ENCODE measurements at places on chromosomes 5 and 9. TPM values are rescaled to one million over a fixed set of nuclear protein-coding genes. Genes with fewer than 3 reads are reported as not detected.

DNA sequence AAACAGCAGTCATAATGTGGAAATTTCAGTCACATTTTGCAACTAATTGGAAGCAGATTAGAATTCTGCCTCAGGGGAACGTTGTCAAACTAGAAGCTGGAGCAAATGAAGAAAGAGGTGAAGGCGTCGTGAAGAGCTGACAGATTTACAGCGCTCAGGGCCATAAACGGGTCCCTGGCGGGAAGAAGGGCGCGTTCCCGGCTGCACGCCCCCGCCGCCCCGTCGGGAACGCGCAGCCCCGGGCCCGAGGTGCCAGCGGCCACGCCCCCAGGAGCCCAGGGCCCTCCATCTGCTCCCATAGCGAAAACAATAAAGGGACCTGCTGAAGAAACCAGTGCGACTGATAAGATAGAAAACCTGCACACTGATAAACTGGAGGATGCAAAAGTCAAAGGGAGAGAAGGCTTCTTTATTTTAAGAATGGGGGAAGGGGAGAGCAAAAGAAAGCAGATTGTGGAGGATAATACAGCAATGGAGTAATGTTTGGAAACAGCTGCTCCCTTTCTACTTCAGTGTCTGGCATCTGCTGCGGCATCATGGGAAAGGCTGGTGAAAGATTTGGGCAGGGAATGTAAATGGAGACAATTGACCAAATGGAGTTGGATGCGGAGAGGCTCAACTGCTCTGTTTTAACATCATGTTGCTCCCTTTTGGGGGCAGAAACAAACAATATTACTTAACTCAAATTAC, 11.1 kb downstream of the ZNF608 start:
- DNase-seq = no peak

GABBR2 gene
- 0.49 TPM for total RNA-seq

DNA sequence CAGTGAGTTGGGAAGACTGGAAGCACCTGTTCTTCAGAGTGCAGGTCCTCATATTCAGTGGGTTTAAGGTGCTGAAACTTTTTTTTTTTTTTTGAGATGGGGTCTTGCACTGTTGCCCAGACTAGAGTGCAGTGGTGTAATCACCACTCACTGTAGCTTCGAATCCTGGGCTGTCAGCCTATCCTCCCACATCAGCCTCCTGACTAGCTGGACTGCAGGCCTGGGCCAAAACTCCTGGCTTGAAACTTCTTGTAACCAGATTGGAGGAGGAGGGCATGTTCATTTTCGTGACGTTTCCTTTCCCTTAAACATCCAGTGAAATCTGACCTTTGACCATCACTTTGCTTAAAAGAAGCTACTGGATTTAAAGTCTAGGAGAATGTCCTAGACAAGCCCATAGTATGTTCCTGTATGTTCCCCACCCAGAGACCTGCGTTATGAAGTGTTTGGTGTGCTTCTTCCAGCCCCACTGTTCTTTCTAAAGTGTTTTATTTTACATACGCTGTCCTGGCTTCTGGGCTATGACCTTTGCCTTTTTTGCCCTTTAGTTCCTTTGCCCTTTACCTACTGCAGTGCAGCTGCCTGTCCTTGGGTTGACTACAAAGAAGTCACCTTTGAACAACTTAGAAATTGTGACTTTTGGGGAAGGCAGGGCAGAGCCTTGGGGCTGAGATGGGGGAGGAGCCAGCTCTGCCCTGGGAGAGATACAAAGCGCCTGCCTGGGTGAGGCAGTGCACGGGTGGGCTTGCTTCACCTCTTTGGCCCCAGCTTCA, 18.4 kb downstream of the TENT4A start:
- DNase-seq = no peak

GRCh38 chr5:1827886-1828397, 26.7 kb downstream of the NDUFS6 start:
- DNase-seq = no peak

DNA sequence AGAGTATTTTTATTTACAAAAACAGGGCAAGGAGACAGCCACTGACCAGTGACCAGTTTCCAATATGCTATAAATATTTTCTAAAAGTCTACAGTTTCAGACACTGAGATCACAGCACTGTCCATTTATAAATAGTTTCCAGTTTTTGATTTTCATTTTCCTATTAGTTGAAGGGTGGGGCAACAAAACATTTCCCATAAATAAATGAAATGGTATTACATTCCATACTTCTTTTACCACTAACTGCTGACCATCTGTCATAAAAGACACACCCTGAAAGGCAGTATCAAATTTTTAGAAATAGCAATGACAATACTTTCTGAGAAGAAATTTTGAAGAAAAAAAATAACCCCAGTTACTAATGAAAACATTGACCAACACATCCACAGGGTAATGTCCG, 126.7 kb downstream of the ARSB start:
- DNase-seq = no peak

- DNase-seq = no peak
Measured at GRCh38 chr9:23662320-23662719, 163.7 kb downstream of the ELAVL2 start.

DNA sequence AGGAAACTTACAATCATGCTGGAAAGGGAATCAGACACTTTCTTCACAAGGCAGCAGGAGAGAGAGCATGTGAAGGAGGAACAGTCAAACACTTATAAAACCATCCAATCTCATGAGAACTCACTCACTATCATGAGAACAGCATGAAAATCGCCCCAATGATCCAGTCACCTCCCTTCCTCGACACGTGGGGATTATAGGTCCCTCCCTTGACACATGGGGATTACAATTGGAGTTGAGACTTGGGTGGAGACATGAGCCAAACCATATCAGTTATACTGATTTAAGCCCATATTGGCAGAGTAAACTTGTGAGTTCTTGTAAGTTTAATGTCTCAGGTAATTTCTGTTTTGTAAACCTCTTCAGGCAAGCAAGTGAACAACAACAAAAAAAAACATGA, 70.8 kb downstream of the ERAP1 start:
- no peak for DNase-seq

- DNase-seq = no peak
Measured at GRCh38 chr9:93156475-93157008, 22.5 kb upstream of the NINJ1 start.

GRCh38 chr5:171926311-171926710, 80.1 kb downstream of the FBXW11 start:
- DNase-seq = no peak

SOWAHA gene
- total RNA-seq = 2.5 TPM

DNA sequence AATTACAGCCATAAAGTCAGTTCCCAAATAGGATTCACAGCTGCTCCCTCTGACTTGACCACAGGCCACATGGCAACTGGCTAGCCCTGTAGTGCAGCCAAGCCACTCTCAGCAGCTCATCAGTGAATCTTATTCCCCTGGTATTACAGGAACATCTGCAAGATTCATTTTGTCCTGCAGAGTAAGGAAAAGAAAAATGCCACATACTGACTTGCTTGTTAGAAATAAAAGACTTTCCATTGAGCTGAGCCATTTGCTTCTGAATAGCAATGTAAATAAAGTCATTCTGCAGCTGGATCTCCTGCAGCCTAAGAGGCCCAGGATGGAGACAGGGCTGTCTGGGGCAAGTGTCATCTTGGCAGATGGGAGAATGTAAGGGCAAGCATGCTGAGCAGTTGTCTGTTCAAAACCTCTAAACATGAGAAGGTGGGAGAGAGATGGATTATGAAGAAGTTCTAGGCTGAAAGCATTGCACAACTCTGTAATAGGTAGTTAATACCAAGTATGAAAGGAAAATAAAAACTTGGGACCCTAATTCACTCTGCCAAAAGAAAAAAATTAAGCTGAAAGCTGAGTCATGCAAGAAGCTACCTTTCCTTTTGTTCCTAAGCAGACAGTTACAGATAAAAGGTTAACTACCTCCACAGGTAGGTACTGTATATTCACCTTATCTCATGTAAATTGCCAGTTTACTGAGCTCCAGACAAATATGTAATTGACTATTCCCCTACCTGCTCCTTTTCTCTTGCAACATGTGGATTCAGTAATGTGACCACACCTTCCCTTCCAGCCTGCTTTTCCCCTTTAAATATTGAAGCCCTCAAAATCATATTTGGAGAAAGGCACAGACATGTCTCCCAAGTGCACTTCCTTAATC, 244.4 kb upstream of the RAI14 start:
- peak; percentile 67 for DNase-seq

DNA sequence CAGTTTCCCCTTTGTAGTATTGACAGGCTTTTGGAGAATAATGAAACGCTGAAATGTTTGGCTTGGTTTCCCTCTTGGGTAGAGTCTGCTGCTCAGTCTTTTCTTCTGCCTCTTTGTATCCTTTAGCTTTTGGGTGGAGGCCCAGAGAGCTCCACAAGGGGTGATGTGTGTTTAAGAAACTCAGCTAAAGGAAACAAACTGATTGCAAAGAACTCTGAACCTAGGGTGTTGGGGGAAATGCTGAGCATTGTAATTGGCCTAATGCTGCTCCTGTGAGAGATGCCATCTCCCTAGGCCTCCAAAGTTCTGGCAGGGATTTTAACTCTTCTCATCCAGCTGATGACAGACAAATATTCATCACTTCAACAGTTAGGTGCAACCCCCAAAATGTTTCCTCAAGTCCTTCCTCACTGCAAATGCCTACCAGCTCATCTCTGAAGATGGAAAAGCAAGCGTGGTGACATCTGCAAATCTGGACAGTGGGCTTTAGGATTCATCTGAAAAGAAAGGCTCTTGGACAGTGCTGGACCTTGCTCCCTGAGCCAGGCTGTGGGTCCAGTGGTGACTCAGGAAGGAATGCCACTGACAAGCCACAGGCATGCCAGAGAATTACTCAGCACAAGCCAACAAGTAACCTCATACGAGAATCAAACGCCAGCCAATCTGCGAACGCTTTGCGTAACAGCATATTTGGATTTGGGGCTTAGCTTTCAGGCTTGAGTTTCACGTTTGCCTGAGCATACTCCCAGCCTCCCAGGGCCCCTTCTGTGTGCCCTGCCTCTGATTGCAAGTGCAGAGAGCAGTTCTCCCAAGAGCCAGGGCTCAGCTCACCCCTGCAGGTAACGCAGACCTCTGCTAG, 30.5 kb upstream of the ZSWIM6 start:
- DNase-seq = no peak

GRCh38 chr5:101364469-101364868, 461.4 kb upstream of the ST8SIA4 start:
- no peak for DNase-seq

DNA sequence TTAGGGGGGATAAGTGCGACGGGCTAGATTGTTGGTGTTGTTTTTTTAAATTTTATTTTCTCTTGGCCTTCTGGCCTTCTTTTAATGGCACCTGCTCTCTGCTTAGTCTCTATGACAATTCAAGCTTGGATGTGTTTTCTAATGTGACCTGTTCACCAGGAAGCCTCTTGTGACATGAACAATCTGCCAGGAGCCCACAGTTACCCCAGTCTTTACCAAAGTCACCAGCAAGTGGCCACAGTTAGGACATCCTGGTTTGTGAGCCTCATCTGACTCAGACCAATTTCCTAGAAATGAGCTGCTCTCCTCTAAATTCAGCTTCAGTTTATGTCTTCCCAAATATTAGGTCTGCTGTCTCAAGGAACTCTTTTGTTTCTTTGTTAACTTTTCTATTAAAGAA, 135.8 kb downstream of the TLE4 start:
- DNase-seq = no peak

SOHLH1 gene
- not detected for total RNA-seq

DNA sequence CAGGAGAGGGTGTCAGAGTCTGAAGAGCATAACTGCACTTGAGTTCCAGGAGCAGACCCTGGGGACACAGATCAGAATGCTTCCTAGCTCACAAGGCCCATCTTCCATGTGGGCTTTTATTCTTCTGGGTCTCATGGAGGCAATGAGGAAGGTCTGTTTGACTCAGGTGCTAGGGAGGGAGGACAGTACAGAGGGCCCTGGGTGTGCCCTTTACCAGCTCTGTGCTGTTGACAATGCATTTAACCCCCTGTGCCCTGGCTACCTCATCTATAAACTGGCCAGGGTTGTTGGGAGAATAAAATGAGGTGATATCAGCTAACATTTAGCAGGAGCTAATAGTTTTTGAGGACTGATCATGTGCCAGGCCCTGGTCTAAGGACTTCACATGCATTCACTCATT, 318.0 kb downstream of the DMAC1 start:
- no peak for DNase-seq

- DNase-seq = no peak
Measured at GRCh38 chr5:1820926-1821325, 19.7 kb downstream of the NDUFS6 start.

SLC34A1 gene
- total RNA-seq = not detected

GRCh38 chr5:16618138-16618897, 1.5 kb upstream of the RETREG1 start:
- no peak for DNase-seq

DNA sequence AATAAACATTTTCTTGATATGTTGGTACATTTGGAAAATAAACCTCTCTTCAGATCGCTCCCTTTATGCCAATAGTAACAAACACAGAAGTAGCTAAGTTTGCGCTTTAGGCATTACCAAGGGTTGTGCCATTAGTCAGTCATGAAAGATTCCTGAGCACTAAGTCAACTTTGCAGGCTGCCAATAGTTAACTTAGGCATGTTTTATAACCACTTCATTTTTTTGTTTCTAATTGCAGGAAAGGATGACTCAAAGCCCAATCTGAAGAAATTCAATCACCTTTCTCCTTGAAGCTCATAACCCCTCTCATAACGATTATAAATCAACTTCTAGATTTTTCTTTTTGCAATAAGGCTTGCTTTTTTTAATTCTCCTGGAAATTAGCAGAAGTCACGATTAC, 517.0 kb downstream of the AGTPBP1 start:
- DNase-seq = no peak

DNA sequence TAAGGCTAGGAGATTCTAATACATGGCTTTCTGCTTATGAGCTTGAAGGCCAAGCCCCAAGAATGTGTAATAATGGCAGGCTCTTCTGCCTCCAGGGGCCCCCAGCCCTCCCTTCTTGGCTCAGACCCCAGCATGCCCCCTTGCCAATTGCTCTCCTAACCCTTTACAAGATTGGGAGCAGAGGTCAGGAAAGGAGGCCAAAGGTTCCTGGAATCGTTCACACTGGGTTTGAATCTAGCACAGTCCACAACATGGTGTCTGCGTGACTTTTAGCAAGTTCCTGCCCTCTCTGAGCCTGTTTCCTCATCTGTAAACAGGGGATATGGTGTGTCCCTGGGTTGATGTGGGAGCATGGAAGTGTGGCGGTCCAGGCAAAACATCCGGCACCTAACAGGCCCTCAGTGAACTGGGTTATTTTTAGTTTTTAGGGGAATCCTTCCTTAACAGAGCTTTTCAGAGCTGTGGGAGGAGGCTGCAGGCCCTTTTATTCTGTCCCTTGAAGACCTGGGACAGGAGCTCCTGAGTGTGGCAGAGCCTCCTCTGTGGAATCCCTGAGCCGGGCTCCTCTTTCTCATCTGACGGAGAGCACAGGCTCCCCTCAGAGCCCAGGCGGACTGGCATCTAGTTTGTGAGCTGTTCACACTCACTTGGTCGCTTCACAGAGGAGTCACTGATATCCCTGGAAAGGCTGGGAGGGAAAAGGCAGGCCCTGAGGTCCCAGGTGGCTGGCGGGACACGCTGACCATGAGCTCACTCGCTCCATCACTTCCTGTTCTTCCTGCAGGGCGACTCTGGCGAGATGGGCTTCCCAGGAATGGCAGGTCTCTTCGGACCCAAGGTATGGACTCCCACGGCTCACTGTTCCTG, 23.4 kb upstream of the ORM1 start:
- DNase-seq = peak; percentile 37

- DNase-seq = no peak
Measured at GRCh38 chr5:110012145-110012544, 322.4 kb downstream of the MAN2A1 start.

GRCh38 chr5:93454896-93455295, 126.1 kb downstream of the NR2F1-AS1 start:
- no peak for DNase-seq

GRCh38 chr9:137619240-137620047, 639 bp downstream of the EHMT1 start:
- peak; percentile 69 for DNase-seq

GRCh38 chr5:132819468-132819867, 6.4 kb downstream of the SOWAHA start:
- DNase-seq = no peak

Measured in sciatic nerve (tissue), 2 donors.